Activated CD8-positive, alpha-beta memory T cell treated with anti-CD3 and anti-CD28 coated beads for 1 hour (primary cell): ENCODE measurements at places on chromosomes 13 and 19.

DNA sequence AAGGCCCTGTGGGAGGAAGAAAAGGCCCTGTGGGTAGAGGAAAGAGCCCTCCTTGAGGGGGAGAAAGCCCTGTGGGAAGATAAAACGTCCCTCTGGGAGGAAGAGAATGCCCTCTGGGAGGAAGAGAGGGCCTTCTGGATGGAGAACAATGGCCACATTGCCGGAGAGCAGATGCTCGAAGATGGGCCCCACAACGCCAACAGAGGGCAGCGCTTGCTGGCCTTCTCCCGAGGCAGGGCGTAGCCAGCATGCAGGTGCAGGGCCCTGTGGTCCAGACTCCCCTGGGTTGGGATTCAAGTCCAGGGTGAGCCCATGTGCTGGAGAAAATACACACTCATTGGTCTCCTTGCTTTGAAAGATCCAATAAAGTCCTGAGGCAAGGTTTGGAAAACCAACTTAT lies 4.1 kb downstream of the CCDC70 start:
- DNase-seq, result no peak

DNA sequence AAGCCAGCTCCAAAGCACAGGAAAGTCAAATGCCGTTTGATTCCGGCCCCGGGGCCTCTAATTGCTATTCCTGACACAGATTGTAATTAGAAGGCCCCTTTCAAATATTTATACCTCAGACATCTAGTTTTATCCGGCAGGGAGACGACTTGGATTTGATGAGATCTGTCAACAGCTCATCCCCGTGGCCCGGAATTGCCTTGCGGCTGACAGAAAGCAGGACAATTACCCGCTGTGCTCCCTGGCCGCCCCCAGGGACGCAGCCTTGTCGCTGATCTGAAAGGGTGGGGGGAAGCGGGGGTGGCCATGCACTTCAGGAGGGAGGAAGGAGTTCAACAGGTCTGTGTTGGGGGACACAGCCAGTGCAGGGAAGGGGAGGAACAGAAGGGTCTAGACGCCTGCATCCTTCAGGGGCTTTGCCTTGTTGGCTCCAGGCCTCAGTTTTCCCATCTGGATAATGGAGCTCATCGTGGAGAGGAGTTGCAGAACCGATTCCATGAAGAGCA lies 1.8 kb upstream of the SHD start:
- DNase-seq, result no peak

GRCh38 chr19:54294539-54294938 lies 13.6 kb upstream of the LILRB2 start:
- no peak for DNase-seq

DNA sequence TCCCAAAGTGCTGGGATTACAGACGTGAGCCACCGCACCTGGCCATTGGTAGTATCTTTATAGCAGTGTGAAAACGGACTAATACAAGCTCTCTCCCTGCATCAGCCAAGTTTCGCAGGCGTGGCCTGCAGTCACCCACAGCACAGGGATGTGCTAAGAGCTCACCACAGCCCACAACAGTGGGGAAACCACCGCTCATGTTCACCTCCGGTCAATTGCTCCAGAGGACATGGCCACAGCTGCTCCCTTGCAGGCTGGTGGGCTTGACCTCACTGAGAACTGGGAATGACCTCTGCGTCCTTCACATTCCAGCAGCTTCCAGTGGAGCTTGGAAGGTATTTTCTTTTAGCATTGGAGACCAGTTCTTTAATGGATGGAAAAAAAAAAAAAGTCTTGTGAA lies 156.4 kb downstream of the KCTD15 start:
- no peak for DNase-seq

- DNase-seq, result no peak
Observed at GRCh38 chr13:73687929-73688328, 446.3 kb downstream of the KLF12 start.

- no peak for DNase-seq
Observed at GRCh38 chr13:55219538-55219937, 1921.2 kb upstream of the PRR20A start.

DNA sequence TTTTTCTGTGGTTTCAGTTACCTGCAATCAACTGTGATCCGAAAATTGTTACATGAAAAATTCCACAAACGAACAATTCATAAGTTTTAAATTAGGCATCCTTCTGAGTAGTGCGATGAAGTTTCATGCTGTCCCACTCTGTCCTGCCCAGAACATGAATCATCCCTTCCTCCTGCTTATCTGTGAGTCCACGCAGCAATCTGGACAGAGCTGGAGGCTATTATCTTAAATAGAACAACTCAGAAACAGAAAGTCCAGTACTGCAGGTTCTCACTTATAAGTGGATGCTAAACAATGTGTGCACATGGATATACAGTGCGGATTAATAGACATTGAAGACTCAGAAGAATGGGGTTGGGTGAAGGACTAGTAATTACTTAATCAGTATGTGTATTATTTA lies 583.7 kb upstream of the SPRY2 start:
- no peak for DNase-seq

DNA sequence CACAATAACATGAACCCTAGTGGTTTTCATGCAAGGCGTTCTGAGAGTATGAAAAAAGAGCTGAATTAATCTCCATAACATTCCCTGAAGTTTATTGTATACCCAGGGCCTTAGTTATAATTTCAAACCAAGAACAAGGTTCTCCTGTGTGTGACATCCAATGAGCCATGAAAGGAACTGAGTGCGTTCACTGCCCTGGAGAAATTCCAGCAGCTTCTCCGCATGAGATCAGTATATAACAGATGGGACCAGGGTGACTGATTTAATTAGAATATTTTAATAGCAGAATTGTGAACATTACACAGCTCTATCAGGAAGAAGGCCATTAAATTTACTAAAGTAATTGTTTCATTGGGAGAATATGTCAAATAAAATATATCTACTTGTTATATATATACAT lies 1190.5 kb upstream of the SLC10A2 start:
- DNase-seq, result no peak

- DNase-seq, result no peak
Observed at GRCh38 chr13:97306106-97306505, 84.0 kb downstream of the MBNL2 start.

DNA sequence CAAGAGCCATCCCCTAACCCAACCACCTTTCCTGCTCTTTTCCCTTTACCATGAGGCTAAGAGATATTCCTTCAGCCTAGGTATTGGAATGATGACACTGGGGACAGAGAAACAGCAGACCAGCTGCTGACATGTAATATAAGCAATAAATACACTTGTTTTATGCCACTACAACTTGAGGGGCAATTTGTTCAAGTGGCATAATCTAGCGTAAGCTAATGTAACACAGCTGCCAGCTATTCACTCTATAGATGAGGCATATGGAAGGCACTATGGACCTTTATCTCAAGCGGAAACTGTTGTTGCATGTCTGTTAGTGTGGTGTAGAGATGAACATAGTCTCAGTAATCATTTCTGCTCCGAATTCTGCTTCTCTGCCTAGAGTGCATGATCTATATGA lies 111.1 kb downstream of the STARD13 start:
- DNase-seq, result no peak

GRCh38 chr13:100674572-100674871 lies at the start of gene TMTC4:
Gene TMTC4 (minus strand): TSS chr13:100674795. CDS start chr13:100670362, 4,433 bp downstream.
- no peak for DNase-seq
